ENCODE measurements at places on chromosomes 7 and 10.
A peak's percentile ranks its signal among the peaks of the same experiment; 100 is the strongest.

DNA sequence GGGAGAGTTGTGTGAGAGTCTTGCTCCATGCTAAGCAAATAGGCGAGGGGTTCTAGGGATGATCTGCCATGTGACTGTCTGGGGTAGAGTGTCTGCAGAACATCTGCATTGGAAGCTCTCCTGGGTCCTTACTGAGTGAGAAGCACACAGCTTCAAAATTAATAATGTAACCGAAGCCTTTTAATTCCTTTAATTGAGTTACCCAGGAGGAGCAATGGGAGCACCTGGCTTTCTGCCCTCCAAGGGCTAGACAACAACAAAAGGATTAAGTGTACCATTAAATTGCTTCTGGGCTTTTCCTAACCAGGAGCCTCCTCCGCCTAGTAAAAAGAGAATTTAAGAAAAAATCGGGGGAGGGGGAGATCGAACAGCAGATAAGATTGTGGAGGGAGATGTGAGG lies 102.0 kb upstream of the TBX20 start:
- DNase-seq: no peak

GRCh38 chr10:13771992-13772391 lies 185.2 kb downstream of the PRPF18 start:
- DNase-seq: no peak

GRCh38 chr7:18638594-18639452 lies 143.3 kb downstream of the HDAC9 start:
- DNase-seq: peak; percentile 62

DNA sequence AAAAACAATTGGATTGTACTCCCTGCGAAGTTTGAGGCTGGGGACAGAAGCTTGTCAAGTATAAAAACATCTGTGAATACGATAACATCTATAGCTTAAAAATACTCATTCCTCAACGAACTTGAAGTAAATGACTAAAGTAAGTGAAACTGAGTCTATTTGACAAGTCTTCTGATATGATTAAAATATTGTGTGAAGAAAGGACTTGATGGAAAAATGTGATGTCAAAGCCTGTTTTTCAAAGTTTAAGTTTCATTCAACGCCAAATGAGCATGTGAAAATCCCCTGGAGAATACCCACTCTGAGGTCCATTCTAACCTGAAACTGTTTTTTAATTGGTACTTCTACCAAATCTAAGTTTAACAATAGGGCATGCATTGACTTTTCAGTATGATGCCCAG lies 122.3 kb upstream of the MDFIC start:
- DNase-seq: no peak

GRCh38 chr7:131238347-131238931 lies 89.2 kb upstream of the MKLN1 start:
- DNase-seq: peak; percentile 15

All from hematopoietic multipotent progenitor cell treated with erythropoietin and hydrocortisone succinate and interleukin-3 and kit ligand, for 6 days (in vitro differentiated cells).